ENCODE measurements at places on chromosomes 16 and 17. TPM values are rescaled to one million over a fixed set of nuclear protein-coding genes. Genes with fewer than 3 reads are reported as not detected.

- DNase-seq: no peak
Observed at GRCh38 chr17:68805609-68806008, 149.6 kb downstream of the ABCA8 start.

DNA sequence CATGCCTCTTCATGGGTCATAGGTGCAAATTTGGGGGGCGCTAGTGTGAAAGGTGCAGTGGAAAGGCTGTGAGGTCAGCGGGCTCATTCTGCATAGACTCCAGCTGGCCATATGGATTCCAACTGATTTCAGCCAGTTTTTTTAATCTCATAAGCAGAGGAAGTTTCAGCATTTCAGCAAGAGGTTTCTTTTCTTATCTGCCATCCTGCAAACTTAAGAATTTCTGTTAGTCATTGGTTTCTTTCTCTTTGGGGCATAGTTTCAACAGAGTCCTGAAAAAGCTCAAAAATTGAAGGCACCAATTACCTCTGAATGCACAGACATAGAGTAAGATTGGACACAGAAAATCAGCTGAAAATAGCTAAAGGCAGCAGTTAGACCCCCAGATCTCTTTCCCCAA, 16.2 kb upstream of the ALOX15 start:
- no peak for DNase-seq

- DNase-seq: no peak
Observed at GRCh38 chr16:3518292-3518985, 17.6 kb downstream of the CLUAP1 start.

DNA sequence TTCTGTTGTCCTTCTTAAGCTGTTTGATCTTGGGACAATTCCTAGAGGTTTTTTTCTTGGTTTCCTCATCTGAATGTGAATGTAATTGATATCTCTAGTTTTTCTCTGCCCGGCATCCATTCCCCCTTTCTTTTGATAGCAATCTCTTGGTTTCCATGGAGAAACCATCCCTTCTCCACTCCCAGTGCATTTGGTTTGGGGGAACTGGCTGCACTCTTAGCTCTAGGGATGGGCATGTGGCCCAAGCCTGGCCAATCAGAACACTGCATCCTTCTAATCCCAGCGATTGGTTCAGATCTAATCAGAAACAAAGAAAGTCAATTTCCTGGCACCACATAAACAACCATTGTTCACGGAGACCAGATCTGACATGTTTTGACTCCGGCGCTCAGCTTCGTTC, 45.1 kb downstream of the IRX3 start:
- no peak for DNase-seq

DNA sequence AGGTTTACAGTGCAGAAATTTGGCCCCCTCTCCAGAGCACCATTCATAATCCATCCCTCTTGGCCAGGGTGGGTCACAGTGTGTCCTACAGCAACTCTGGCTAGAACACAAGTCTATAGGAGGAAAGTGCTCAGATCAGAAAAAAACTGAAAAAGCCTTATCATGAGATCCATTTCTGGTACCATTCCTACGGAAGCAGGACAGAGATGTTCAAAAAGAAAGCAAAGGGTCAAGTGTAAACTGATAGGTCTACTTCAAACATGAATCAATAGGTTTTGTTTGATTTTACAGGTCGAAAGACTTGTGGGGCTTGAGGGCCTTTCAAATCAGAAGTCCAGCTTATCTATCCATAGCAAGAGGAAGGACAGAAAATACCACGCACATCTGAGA, 326.4 kb downstream of the SOX9 start:
- no peak for DNase-seq

DNA sequence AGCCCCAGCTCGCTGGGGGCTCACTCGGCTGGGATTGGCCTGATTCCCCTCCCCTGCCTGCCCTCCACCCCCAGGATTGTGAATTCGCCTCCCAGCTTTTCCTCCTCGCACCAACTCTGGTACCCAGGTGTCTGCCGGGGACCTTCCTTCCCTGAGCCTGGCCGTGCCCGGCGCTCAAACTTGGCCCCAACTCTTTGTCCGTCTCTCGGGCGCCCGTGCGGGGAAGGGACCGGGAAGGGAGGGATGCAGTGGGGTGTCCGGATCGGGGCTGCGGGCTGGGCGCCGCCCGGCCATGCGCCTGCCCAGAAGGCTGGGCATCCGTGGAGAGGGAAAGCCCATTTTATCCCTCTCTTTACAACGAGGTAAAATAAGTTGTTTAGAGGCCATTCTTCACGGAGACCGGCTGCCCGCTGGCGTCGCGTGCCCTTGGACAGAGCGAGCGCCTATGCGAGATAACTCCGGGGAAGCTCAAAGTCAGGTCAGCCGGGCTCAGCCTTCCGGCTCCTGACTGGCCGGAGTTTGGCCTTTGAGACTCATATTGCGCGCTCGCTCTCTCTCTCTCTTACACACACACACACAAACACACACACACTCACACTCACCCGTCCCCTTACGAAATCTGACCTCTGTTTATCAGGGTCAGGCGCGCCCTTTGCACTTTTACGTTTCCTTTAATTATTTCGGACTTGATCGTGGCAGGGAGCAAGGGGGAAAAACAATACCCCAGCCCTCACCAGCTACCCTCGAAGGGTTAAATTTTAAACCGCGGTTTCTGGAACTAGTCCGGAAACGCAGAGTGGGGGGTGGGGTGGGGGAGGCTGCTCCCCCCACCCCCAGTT, 774 bp upstream of the MAF start:
- peak; percentile 70 for DNase-seq

DNA sequence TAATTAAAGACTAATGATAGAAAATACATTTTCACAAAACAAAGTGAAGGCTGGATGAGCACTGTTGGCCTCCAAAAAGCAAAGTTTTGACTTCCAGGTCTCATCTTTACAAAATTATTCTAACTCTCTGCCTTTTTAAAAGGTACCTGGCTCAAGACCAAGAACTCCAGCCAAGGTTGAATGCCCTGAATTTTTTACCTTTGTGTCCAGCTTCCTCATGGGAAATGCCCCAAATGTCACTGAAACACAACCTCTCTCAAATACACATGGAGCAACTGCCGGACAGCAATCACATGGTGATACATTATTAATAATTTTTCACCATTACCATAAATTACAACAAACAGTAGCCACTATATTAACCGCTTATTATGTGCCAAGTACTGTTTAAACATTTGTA, 32.2 kb downstream of the ADAMTS18 start:
- no peak for DNase-seq

DNA sequence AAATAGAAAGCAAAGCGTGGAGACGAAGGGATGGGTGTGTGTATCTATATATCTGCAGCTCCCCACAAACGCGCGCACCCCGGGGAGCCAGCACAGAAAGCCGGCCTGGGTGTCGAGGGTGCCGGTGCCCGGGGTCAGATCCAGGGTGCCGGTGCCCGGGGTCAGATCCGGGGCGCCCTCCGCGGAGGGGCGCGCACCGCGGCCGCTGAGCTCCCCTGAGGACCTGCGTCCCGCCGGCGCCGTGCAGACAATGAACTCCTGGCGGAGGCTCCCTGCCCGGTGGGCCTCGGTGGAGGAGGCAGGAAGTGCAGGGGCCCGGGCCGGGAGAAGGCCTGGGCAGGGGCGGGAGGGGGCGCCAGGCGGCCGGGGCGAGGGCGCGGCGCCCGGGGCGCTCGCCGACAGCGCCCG, 1.1 kb downstream of the ZNF423 start:
- no peak for DNase-seq

DNA sequence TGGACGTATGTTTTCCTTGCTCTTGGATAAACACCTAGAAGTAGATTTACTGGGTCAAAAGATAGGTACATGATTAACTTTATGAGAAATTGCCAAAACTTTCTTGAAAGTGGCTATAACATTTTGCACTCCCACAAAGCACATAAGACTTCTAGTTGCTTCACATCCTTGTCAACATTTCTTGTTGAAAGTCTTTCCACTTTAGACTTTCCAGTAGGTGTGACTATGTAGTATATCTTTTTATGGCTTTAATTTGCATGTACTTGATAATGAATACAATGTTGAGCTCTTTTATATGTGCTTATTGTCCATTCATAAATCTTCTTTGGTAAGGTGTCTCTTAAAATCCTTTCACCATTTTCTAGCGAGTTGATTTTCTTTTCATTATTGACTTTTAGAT, 241.2 kb upstream of the RPL38 start:
- no peak for DNase-seq

GRCh38 chr17:45680360-45680759, 103.8 kb upstream of the CRHR1 start:
- DNase-seq: no peak

GRCh38 chr17:80653856-80654255, 109.2 kb downstream of the RPTOR start:
- no peak for DNase-seq

DNA sequence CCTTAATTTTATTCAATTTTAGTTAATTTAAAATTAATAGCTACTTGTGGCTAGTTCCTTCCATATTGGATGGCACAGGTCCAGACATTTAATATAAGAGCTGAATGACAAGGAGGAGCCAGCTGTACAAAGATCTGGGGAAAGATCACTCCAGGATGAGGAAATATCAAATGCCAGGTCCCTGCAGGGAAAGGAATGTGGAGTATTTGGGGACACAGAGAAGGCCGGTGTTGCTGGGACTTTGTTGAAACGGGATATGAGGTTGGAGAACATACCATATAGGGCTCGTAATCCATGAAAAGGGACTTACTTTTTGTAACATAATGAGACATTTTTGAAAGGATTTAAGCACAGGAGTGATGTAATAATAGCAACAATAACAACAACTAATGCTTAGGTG, 426.8 kb downstream of the HS3ST4 start:
- no peak for DNase-seq

GRCh38 chr17:56203430-56203829, 50.2 kb downstream of the ANKFN1 start:
- DNase-seq: no peak

DNA sequence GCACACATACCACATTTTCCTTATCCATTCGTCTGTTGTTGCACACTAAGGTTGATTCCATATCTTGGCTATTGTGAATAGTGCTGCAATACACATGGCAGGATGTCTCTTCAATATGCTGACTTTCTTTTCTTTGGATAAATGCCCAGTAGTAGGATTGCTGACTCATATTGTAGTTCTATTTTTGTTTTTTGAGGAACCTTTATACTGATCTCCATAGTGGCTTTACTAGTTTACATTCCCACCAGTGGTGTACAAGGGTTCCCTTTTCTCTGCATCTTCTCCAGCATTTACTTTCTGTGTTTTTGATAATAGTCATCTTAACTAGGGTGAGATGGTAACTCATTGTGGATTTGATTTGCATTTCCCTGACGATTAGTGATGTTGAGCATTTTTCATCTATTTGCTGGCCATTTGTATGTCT, 118.1 kb downstream of the STXBP4 start:
- no peak for DNase-seq

GRCh38 chr17:82457929-82458178, 687 bp upstream of the NARF start:
- no peak for DNase-seq

GRCh38 chr17:76907352-76907751, 39.1 kb downstream of the MGAT5B start:
- DNase-seq: no peak

GRCh38 chr16:53159781-53160436, 105.1 kb downstream of the CHD9 start:
- DNase-seq: no peak

DNA sequence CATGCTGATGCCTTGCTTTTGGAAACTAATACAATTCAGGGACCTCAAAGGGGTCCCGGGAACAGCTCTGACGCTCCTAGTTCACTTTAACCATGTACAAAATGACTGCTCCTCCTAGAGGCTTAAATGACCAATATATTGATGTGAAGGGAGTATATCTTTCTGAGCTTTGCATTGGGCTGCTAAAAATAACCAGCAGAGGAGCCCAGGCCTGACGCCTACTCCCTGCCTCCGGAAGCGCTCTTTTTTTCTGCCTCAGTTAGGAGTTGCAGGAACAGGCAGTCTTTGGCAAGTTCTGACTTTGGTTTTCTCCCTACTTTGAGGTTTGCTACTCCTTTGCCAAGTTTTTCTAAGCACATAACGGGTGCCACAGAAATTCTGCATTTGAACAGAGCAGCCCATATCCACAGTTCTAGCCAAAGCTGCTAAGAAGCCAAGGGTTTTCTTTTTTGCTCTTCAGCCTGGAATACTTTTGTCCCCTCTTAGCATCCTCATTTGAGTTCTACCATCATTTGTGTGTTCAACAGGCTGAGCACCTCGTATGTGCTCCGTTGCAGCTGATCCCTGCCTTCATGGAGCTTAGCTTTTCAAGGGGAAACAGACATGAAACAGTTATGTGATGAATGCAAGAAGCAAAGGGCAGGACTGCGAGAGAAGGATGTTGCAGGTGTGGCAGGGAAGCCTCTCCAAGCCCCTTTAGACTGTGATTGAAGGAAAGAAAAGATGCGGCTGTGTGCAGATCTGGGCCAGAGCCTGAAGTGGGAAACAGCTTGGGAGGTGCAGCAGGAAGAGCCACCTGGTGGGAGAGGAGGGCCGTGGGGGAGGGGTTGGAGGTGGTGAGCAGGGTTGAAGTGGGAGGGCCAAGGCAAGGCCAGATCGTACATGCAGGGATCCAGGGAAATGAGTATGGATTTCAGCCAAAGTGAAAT, 2.8 kb upstream of the NAGPA start:
- no peak for DNase-seq

GRCh38 chr16:74999219-74999608, 390 bp downstream of the ZNRF1 start:
- no peak for DNase-seq

GRCh38 chr16:79261481-79261940, 339.0 kb downstream of the MAF start:
- no peak for DNase-seq

- no peak for DNase-seq
Observed at GRCh38 chr16:593406-593805, 3.5 kb downstream of the RAB40C start.

DNA sequence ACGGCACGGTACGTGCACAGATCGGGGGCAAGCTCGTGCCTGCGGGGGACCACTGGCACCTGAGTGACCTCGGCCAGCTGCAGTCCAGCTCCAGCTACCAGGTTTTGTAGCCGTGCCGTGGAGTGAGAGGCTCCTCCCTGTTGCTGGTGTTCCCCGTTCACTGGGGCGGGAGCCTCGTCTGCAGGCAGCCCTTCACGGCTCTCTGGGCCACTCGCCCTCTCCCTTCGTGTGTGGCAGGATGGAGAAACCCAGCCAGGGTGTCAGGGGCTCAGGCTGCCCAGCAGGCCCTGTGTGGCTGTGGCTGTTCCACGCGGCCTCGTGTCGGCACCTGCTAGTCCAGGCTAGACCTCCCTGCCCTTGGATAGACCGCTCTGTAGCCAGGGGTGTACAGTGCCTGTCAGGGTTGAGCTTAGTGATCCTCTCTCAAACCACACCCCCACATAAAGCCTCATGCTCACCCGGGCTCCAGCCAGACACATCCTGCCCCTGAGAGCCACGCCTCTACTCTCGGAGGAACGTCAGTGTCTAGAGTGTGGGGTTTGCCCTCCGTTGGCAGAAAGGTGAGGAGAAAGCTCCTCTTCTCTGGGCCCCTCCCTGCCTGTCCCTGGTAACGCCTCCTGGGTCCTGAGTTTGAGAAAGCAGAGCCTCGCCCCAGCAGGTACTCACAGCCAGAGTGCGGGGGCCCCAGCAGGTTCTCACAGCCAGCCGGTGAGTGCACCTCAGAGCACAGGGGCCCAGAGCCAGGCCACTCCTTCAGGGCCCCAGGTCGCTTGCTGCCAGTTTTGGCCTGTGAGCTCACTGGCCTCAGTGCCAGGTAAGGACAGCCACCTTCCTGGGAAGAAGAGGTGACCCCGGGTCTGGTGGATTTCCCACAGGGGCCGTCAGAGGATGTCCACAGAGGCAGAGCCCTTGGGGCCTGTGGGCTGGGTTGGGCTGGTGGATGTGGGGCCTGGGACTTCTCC, 27.7 kb downstream of the NME3 start:
- DNase-seq: no peak

LLGL2 gene
- polyA plus RNA-seq: 39.9 TPM

GRIN2A gene
- 0.40 TPM for polyA plus RNA-seq

EXOC3L1 gene
- polyA plus RNA-seq: 10.0 TPM

TSNAXIP1 gene
- polyA plus RNA-seq: 6.6 TPM

PMFBP1 gene
- polyA plus RNA-seq: 6.5 TPM

TBC1D28 gene
- polyA plus RNA-seq: not detected

SLC16A5 gene
- polyA plus RNA-seq: 21.8 TPM

All from left lung (tissue), 14 donors.